Astrocyte of the spinal cord (primary cell): ENCODE measurements at places on chromosomes 4 and X.

- DNase-seq, result no peak
Observed at GRCh38 chrX:66074920-66075879, 35.3 kb upstream of the VSIG4 start.

- no peak for DNase-seq
Observed at GRCh38 chr4:55269995-55270394, 76.0 kb upstream of the SRD5A3 start.

GRCh38 chr4:15935504-15936402, 2.8 kb downstream of the FGFBP1 start:
- no peak for DNase-seq

DNA sequence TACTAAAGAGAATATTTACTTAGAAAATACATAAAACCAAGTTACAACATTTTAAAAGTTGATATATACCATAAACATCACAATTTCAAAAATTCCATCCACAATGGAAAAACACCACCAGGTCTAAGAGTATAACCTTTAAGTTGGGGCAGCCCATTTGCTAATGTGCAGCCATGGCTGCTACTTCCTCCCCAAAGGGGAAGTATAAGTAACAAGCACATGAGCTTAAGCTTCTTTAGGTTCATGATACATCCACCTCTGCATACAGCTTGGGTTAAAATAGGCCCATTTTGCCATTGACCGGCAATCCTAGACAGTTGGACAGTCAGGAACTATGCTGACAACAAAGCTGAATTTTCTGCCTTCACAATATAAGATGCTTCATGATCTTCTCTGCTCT, 16.6 kb upstream of the GASK1B start:
- DNase-seq, result no peak

- no peak for DNase-seq
Observed at GRCh38 chrX:88672261-88672660, 74.8 kb upstream of the CPXCR1 start.

DNA sequence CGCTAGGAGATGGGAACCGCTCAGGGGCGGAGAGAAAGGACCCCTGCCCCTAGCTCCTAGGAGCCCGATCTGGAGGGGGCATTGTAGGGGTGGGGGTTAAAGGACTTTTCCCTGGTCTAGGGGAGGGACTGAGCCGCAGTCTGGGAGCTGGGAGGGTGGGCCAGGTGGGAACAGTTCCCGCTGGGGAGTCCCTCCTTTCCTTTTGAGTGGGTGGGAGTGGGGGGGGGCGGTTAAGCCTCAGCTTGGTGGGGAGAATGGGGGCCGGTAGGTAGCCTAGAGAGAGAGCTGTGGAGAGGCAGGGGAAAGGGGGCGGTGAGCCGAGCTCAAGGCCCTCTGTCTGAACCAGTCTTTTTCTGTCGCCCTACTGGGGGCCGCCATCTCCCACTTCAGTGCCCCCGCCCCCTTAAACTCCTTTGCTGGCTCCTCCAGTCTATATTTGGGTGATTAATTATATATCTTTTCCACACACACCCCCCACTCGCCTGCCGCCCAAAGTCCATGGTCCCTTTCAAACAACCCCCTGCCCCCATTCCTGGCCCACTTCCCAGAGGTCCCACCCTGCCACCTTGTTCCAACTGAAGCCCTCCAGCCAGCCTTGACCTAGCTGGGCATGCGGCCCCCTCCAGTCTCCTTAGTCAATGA, 822 bp downstream of the ZNF275 start:
- DNase-seq, result no peak

GRCh38 chrX:135421932-135422809, at the start of gene SMIM10L2A:
TSS of gene SMIM10L2A (plus strand) at chrX:135421944. CDS start at chrX:135422132, 188 bp downstream.
- DNase-seq, result no peak
